SJCRH30 (cell line): ENCODE measurements at places on chromosomes 4 and X. TPM values are rescaled to one million over a fixed set of nuclear protein-coding genes. Genes with fewer than 3 reads are reported as not detected.

SMIM43 gene
- total RNA-seq: 0.08 TPM in 1 of 2 replicates, not detected in the other

UGT2A3 gene
- total RNA-seq: not detected in 2 replicates

BEX1 gene
- not detected in 2 replicates for total RNA-seq

BEX2 gene
- not detected in 2 replicates for total RNA-seq

- H3K4me1 ChIP-seq: peaks cover under 1% of the 10 kb centered on the region; the same call in 1 of the 2 replicates
- H3K4me3 ChIP-seq: no peak overlapping the region
- H3K27ac ChIP-seq: no peak overlapping the region
- no peaks in the 10 kb centered on the region for H3K27me3 ChIP-seq
- H3K36me3 ChIP-seq: peaks cover 11% of the 10 kb centered on the region
Measured at GRCh38 chr4:39539089-39539611, 11.9 kb upstream of the UGDH start.

- no peak for DNase-seq
- no peak overlapping the region for H3K27ac ChIP-seq
- H3K27me3 ChIP-seq: no peaks in the 10 kb centered on the region
- H3K36me3 ChIP-seq: no peaks in the 10 kb centered on the region
- H3K4me3 ChIP-seq: no peak overlapping the region
- no peaks in the 10 kb centered on the region for H3K4me1 ChIP-seq
Measured at GRCh38 chr4:73485596-73485995, 4.1 kb downstream of the AFM start.

DNA sequence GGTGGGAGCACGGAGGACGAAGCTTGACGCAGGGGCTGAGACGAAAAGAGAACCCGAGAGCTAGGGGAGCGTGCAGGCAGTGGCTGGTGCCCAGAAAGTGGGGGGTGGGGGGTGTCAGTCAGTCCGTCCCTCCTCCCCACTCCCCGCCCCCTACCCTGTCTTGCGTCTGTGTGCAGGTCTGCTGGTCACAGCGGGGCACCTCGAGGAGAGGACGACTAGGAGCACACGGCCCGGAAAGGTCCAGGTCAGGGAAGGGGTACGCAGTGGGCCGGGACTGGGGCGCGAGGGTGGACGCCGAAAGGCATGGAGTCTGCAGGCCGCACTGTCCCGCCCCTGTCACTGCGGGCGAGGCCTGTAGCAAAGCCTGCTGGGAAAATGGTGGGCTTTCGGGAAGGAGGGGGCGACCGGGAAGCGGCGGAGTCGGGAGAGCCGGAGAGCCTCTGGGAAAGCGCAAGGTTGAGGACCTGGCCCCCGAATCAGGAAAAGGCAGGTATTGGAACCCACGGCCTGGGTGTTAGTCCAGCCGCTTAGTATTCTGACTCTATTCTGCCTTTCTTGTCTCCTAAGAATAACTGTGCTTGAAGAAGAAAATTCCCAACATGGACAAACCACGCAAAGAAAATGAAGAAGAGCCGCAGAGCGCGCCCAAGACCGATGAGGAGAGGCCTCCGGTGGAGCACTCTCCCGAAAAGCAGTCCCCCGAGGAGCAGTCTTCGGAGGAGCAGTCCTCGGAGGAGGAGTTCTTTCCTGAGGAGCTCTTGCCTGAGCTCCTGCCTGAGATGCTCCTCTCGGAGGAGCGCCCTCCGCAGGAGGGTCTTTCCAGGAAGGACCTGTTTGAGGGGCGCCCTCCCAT lies 769 bp downstream of the TCEAL1 start:
- H3K27me3 ChIP-seq: no peaks in the 10 kb centered on the region
- H3K4me1 ChIP-seq: peaks cover 7% of the 10 kb centered on the region; the same call in 1 of the 2 replicates
- peak overlapping the region; percentile 81 for H3K4me3 ChIP-seq
- peak; percentile 88 for DNase-seq
- no peaks in the 10 kb centered on the region; the same call in 1 of the 2 replicates for H3K36me3 ChIP-seq
- peak overlapping the region; percentile 84 for H3K27ac ChIP-seq

DNA sequence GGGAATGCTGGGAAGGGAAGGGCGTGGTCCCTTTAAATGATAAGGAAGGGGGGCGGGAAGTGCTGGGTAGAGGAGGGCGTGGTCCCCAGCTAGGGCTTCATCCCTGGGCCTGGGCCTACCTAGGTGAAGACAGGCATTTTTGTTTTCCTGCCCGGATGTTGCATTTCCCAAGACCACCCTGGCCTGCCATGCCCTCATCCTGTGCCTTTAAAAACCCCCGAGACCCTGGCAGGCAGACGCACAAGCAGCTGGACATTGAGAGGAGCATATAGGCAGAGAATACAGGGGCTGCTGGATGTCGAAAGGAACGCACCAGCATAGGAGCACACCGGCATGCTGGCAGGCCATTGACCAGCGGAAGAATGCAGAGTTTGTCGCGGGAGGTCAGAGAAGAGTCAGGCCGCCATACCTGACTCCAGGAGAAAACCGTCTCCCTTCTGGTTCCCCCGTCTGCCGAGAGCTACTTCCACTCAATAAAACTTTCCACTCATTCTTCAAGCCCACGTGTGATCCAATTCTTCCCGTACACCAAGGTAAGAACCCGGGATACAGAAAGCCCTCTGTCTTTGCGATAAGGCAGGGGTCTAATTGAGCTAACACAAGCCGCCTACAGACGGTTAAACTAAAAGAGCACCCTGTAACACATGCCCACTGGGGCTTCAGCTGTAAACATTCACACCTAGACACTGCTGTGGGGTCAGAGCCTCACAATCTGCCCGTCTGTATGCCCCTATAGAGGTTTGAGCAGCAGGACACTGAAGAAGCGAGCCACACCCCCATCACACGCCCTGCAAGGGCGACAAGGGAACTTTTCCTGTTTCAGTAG lies 2.9 kb upstream of the AGA start:
- peaks cover 3% of the 10 kb centered on the region; the same call in 1 of the 2 replicates for H3K4me1 ChIP-seq
- no peaks in the 10 kb centered on the region for H3K36me3 ChIP-seq
- no peaks in the 10 kb centered on the region for H3K27me3 ChIP-seq
- no peak for DNase-seq

DNA sequence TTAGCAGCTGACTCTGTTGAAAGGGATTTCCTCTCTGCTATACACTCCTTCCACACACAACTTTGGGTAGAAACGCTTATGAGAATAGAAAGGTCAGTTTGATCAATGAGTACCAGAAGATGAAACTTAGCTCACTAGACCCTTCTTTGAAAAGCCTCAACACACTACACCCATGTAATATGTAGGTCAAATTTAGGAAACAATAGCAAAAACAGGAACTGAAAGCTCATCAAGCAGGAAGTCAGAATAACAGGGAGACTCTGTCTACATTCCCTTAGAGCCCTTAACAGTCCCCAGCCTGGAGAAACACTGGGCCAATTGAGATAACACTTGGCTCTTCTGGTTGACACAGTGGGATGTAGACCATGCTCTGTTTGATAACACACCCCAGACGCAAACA lies 30.7 kb downstream of the SRPX2 start:
- no peaks in the 10 kb centered on the region for H3K27me3 ChIP-seq
- no peak overlapping the region for H3K27ac ChIP-seq
- H3K36me3 ChIP-seq: no peaks in the 10 kb centered on the region

DNA sequence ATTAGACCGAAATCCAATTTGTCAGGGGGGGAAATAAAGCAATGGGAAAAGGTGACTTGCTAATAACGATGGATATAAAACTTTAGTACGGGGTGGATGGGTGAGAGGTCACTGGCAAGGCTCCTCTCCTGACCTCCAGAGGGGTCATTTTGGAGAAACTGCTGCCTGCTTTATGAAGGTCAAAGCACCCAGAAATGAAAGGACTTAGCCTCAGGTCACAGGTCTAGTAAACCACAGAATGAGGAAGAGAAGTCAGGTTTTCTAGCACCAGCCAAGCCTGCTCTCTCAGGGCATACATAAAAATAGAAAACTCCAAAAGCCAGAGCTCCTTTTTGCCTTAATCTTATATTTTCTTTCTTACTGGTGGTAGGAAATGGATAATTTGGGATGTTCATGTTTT lies 134.2 kb downstream of the SHROOM3 start:
- no peaks in the 10 kb centered on the region for H3K36me3 ChIP-seq
- H3K27me3 ChIP-seq: no peaks in the 10 kb centered on the region
- no peak overlapping the region for H3K4me3 ChIP-seq
- peaks cover 22% of the 10 kb centered on the region for H3K4me1 ChIP-seq
- H3K27ac ChIP-seq: no peak overlapping the region

- DNase-seq: peak; percentile 86
- no peaks in the 10 kb centered on the region for H3K27me3 ChIP-seq
- peak overlapping the region; percentile 73 for H3K4me3 ChIP-seq
- no peaks in the 10 kb centered on the region; the same call in 1 of the 2 replicates for H3K36me3 ChIP-seq
- H3K27ac ChIP-seq: peak overlapping the region; percentile 86
Measured at GRCh38 chrX:129932016-129932820, 26.3 kb downstream of the UTP14A start.

- no peak overlapping the region for H3K27ac ChIP-seq
- H3K36me3 ChIP-seq: no peaks in the 10 kb centered on the region
Measured at GRCh38 chrX:148265829-148266228, 234.6 kb upstream of the AFF2 start.

DNA sequence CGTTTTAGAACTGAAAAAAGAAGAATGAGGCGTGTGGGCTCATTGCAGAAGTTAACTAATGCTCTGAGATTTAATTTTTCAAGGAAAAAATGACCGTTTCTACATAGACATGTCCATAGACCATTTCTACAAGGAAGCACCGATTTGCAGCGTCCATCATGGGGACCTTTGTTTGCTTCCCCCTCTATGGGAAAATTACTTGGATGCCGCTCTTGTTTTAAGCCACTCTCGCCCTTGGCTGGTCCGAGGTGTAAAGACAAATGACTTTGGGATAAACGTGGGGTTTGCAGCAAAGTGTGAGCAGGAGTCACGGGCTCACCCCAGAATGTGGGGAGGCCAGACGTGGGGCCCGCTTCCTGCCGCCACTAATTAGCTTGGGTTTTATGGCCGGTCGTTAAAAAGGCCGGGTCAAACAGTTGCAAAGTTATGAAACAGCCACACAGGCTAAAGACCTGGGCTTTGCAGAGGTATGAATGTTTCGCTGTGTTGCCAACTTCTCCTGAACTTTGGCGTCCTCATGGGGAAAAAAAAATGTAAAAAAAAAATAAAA lies 235.9 kb downstream of the SHOX start:
- H3K27me3 ChIP-seq: no peaks in the 10 kb centered on the region
- no peak overlapping the region; the same call in 1 of the 2 replicates for H3K27ac ChIP-seq
- no peaks in the 10 kb centered on the region for H3K36me3 ChIP-seq
- peak overlapping the region; percentile 30 for H3K4me3 ChIP-seq

DNA sequence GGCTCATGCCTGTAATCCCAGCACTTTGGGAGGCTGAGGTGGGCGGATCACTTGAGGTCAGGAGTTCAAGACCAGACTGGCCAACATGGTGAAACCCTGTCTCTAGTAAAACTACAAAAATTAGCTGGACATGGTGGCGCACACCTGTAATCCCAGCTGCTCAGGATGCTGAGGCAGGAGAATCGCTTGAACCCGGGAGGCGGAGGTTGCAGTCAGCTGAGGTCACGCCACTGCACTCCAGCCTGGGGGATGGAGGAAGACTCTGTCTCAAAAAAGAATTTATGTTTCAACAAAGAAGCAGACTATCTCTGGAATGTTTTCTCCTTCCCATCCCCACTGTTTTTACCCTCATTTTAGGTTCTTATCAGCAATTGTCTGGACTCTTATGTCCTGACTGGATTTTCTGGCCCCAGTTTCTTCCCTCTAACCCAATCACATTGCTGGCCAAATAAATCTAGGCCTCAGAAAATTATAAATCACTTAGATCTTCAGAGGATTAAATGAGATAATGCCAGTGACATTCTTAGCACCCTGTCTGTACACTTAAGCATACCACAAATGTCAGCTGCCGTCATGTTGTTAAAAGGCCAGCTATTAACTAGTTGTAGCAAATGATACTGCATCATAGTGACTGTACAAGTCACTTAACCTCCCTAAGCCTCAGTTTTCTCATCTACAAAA lies 44.9 kb upstream of the PRSS48 start:
- peaks cover 9% of the 10 kb centered on the region for H3K4me1 ChIP-seq
- no peak overlapping the region for H3K4me3 ChIP-seq
- H3K36me3 ChIP-seq: no peaks in the 10 kb centered on the region
- H3K27ac ChIP-seq: no peak overlapping the region
